ENCODE measurements at places on chromosomes 13 and 19.

DNA sequence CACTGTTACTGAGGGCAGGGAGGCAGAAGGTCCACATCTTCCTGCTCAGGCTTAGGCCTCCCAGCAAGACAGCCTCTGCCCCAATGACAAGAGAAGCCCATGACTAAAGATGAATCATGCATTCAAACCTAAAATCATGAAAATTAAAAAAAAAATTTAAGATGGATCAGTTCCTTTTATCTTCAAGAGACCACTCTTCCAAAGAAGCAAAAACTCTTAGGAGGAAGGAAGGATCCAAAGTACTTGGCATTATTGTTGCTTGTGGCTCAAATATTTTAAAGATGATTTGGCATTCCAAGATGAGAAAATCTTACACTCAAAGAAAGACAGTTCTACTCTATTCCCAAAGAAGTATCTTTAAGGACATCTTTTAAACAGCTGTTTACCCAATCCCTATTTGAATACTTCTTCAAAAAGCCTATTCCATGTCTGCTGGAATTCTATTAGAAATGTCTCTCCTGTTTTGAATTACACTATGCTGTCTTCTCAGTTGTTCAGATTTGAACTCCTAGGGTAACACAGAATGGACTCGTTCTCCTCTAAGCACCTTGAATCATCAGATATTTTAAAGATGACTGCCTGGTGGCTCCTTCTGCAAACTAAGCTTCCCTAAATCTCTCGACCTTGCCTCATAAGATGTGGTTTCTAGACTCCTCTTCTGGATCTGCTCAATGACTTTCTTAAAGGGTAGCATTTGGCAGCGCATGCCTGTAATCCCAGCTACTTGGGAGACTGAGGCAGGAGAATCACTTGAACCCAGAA lies 7.0 kb downstream of the SERP2 start:
- no peak for DNase-seq

GRCh38 chr13:107964395-107964794 lies 250.9 kb downstream of the LIG4 start:
- no peak for DNase-seq

GRCh38 chr19:408902-409515 lies at the start of gene C2CD4C:
Gene C2CD4C (minus strand): TSS chr19:409147. CDS start chr19:408361, 786 bp downstream.
- DNase-seq = no peak

DNA sequence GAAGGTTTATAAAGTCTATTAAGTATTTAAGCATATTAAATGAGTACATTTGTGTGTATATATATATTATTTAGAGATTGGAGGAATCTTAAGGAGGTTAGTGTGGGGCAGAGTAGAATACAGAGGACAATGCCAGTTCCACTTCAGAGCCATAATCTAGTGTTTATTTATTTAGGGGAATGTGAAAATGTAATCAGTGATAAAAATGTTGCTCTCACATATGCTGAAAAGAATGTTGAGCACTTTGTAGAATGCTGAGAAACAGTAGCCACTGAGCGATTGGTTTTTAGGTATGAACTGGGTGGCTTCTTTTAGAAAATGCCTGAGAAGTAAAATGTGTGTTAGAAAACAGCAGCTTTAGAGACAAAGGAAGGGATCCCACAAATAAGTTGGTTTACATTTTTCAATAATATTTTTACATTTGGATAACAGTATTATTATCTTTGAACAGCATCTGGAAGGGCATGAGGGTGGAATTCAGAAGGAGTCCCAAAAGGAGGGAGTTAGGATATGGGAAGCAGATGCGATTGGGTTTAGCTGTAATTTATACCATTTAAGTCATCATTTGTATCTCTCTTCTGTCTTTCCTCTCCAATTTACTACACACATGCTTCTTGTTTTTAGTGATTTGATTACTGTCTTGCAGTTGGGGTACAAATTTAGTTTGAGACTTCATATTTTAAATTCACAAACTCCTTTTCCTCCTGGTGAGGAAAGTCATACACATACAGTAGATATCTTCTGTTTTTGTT lies 68.6 kb downstream of the NDFIP2 start:
- no peak for DNase-seq

- DNase-seq = no peak
These were observed 3.8 kb downstream of the RAB20 start for GRCh38 chr13:110557610-110558305.

- DNase-seq = no peak
These were observed 64.2 kb downstream of the SOX1 start for GRCh38 chr13:112131081-112131712.

- no peak for DNase-seq
These were observed 122.3 kb downstream of the MIPEP start for GRCh38 chr13:23766939-23767338.

GRCh38 chr13:71590654-71591148 lies 276.3 kb downstream of the DACH1 start:
- no peak for DNase-seq

- no peak for DNase-seq
These were observed 137.2 kb downstream of the MZT1 start for GRCh38 chr13:72590091-72590740.

DNA sequence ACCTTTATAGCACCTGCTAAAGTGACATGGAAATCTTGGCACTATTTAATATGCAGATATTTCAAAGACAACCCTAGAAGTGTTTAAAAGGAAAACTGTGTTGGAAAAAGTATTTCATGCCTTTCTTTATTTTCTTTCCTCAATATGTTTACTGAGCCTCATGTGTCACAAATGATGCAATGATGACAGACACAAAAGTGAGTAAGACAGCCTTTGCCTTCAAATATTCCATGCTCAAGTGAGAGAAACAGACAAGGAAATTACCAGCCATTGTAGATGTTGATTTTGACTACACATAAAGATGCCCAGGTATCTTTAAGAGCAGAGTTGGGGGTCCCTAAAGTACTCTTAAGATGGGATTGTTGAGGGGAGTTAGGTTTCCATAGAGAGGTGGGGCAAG lies 48.0 kb upstream of the TPP2 start:
- DNase-seq = no peak

GRCh38 chr13:76314495-76314894 lies 571.7 kb downstream of the KCTD12 start:
- DNase-seq = no peak
